ENCODE measurements at places on chromosomes 1 and 21. TPM values are rescaled to one million over a fixed set of nuclear protein-coding genes. Genes with fewer than 3 reads are reported as not detected.

The PCNX2 gene
- total RNA-seq, result 30.3 TPM

The CLCA1 gene
- not detected for total RNA-seq

The LAD1 gene
- 155 TPM for total RNA-seq

The ENO1 gene
- total RNA-seq, result 663 TPM

The SLC30A2 gene
- 0.07 TPM for total RNA-seq

The CA14 gene
- total RNA-seq, result not detected

The CD48 gene
- total RNA-seq, result not detected

The EPHA8 gene
- not detected for total RNA-seq

The KRTAP19-1 gene
- total RNA-seq, result not detected

The PTGS2 gene
- total RNA-seq, result 99.1 TPM

The KRTAP10-11 gene
- total RNA-seq, result not detected

The RERE gene
- total RNA-seq, result 43.6 TPM

The BMP8B gene
- total RNA-seq, result 1.0 TPM

The SLC25A34 gene
- 0.68 TPM for total RNA-seq

The SH2D1B gene
- 0.07 TPM for total RNA-seq

Data from nasal cavity respiratory epithelium epithelial cell of viscerocranial mucosa (primary cell).